Heart right ventricle (tissue), 16 donors: ENCODE measurements at places on chromosomes 1 and 21. TPM values are rescaled to one million over a fixed set of nuclear protein-coding genes. Genes with fewer than 3 reads are reported as not detected.

MX1 gene
- 14.0 TPM for polyA plus RNA-seq

PTGER3 gene
- 1.0 TPM for polyA plus RNA-seq

DCST1 gene
- not detected for polyA plus RNA-seq

- no peak for DNase-seq
- H3K4me1 ChIP-seq, result no peaks in the 10 kb centered on the region
- H3K36me3 ChIP-seq, result no peaks in the 10 kb centered on the region
- no peak overlapping the region for H3K27ac ChIP-seq
- no peak overlapping the region for H3K4me3 ChIP-seq
These were observed 234.6 kb downstream of the USP25 start for GRCh38 chr21:15964236-15964855.

GRCh38 chr1:10105484-10105883, 72.7 kb downstream of the UBE4B start:
- no peak overlapping the region for H3K4me3 ChIP-seq
- H3K27ac ChIP-seq, result no peak overlapping the region
- peaks cover 2% of the 10 kb centered on the region for H3K4me1 ChIP-seq
- H3K36me3 ChIP-seq, result peaks cover 31% of the 10 kb centered on the region

VWA5B1 gene
- not detected for polyA plus RNA-seq

GRCh38 chr1:235960809-235961208, 94.1 kb upstream of the LYST start:
- H3K27me3 ChIP-seq, result no peaks in the 10 kb centered on the region
- no peaks in the 10 kb centered on the region for H3K36me3 ChIP-seq
- DNase-seq, result no peak
- no peaks in the 10 kb centered on the region for H3K4me1 ChIP-seq
- H3K4me3 ChIP-seq, result no peak overlapping the region

- no peak overlapping the region for H3K4me3 ChIP-seq
- DNase-seq, result no peak
- H3K4me1 ChIP-seq, result peaks cover 6% of the 10 kb centered on the region
- no peaks in the 10 kb centered on the region for H3K27me3 ChIP-seq
- no peak overlapping the region for H3K27ac ChIP-seq
These were observed 60.6 kb downstream of the LYST start for GRCh38 chr1:235806123-235806522.

GRCh38 chr1:97314685-97315084, 593.1 kb downstream of the PTBP2 start:
- no peak overlapping the region for H3K4me3 ChIP-seq
- no peaks in the 10 kb centered on the region for H3K4me1 ChIP-seq
- no peak for DNase-seq
- no peak overlapping the region for H3K27ac ChIP-seq
- H3K36me3 ChIP-seq, result no peaks in the 10 kb centered on the region
- H3K27me3 ChIP-seq, result no peaks in the 10 kb centered on the region

OLFML3 gene
- polyA plus RNA-seq, result 11.4 TPM

DNA sequence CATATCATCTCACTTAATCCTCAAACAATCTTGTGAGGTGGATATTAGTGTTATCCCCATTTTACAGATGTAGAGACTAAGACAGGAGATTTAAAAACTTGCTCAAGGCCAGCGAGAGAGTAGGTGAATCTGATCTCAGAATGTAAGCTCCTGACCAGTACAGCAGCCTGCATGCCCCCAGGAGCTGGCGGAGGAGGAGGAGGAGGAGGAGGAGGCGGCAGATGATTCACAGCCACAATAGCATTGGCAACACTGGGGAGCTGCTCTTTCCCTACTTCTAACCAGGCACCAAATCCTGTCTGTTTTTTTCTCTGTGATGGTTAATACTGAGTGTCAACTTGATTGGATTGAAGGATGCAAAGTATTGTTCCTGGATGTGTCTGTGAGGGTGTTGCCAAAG, 243.2 kb downstream of the ATG4C start:
- H3K27me3 ChIP-seq, result no peaks in the 10 kb centered on the region
- no peak overlapping the region for H3K4me3 ChIP-seq
- no peak for DNase-seq
- H3K27ac ChIP-seq, result no peak overlapping the region
- H3K36me3 ChIP-seq, result no peaks in the 10 kb centered on the region

DNA sequence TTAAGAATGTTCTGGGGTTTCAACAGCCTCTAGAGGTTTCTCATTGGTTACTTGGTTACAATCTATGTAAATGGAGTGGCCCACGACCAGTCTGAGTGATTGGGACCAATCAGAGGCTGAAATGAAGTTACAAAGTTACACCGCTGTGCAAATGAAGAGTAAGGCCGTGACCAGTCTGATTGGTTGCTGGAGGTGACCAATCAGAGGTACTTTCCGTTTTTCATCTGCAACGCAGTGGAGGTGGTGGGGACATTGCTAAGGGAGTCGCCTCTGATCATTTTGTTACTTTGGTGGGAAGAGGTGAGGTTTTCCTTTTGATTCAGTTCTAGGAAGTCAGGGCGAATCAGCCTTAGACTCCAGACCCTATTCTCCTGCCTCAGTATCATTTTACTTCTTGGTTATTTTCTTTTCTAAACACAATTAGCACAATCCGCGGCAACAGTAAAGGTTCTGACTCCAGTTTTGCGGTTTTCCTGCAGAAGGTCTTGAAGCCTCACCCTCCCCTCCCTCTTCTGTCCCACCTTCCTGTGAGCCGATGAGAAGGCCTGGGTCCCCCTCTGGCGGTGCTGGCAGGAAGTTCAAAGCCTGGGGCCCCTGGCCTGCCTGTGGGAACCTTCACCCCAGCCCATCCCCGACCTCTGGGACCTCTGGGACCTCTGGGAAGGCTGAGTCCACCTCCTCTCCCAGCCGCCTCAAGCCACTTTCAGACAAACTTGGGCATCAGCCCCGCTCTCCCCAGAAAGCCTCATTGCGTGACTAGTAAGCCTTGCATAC, 38.7 kb upstream of the TTC34 start:
- no peak overlapping the region for H3K4me3 ChIP-seq
- no peak overlapping the region for H3K27ac ChIP-seq
- no peaks in the 10 kb centered on the region for H3K27me3 ChIP-seq

- DNase-seq, result no peak
- no peaks in the 10 kb centered on the region for H3K27me3 ChIP-seq
- no peaks in the 10 kb centered on the region for H3K36me3 ChIP-seq
- no peak overlapping the region for H3K4me3 ChIP-seq
- H3K4me1 ChIP-seq, result no peaks in the 10 kb centered on the region
- H3K27ac ChIP-seq, result no peak overlapping the region
These were observed 106.6 kb upstream of the CXADR start for GRCh38 chr21:17406202-17406601.
